ENCODE measurements at places on chromosomes 5 and 9.

DNA sequence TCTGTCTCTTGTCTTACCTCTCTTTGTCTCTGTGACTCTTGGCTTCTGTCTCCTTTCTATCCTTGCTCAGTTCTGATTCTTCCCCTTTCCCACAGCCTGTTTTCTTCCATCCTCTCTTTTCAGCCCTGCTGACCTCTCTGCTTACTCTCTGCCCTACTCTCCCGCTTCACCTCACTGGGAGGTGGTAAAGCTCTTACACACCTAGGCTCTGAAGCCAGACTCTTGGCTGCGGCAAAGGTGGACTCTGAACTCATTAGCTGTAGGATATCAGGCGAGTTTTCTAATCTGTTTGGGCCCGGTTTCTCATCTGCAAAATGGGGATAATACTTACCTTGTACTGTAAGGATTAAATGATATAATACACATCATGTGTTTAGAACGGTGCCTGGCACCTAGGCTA lies 11.1 kb downstream of the PCDH1 start:
- DNase-seq, result no peak

- DNase-seq, result no peak
Measured at GRCh38 chr5:31598640-31599611, 40.0 kb upstream of the PDZD2 start.

DNA sequence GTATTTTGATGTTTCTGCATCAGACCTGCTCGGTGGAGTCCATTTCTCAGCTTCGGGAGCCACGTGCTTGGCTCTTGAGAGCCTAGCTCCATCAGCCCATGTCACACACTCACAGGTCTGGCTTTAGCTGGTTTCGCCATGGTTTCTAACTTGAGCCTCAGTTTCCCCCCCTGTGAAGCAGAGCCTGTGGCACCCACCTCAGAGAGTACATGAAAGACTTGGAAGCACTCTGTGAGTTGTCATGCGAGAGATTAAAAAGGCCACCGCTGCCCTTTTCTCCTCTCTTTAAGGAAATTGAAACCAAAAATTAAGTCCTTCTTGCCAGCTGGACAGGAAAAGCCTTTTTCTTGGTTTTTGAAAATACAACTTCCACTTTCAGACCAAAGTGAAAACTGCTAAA lies 8.8 kb downstream of the TENT4A start:
- no peak for DNase-seq

DNA sequence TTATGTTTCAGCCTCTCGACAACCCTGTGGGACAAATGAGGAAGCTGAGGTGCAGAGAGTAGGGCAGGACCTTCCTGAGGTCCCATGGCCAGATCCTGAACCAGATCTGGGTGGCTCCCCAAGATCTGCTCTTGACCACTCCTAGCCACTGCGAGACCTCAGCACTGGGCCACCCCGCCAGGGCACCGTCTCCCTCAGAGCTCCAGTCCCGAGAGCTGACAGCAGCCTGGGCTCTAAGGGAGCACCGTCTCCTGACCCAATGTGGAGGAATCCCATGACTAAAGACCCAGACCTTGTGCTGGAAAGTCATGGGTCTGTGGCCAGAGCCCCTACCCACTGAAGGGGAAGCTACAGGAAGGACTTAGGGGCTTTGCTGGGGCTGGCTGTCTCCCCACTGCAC lies 4.5 kb upstream of the LMX1B start:
- no peak for DNase-seq

GRCh38 chr9:98290411-98290810 lies 35.0 kb upstream of the TBC1D2 start:
- no peak for DNase-seq

DNA sequence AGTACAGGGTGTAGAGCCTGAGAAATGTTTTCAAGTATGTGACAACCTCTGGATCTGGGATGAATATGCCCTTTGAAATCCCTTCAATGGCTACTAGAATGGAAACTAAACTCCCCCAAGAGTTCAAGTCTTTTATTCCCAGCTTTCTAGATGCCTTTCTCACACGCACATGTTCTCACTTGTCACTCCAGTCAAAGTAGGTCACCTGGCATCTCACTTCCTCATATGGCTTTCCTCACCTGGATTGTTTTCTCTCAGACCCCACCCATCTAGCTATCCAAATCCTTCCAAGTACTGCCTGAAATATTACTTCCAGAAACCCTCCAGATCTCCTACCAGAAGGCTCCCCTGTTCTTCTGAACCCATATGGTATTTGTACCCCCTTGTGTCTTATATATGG lies 615.4 kb upstream of the KLF4 start:
- DNase-seq, result no peak

DNA sequence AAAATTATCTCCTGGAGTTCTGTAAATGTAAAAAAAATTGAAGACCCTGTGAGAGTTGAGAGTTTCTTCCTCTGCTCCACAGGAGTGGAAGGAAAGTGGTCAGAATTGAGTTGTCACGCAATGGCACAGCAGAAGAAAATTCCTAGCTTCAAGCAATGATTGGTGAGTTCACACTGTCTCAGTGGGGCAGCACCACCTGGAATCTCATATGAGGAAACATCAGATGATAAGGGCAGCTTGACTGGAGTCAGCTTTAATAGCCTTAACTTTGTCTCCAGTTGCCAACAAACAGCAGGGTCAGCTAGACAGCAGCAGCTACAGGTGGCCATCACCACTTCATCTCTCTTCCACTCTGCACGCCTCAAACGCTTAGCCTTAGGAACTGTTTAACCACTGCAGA lies 211.1 kb downstream of the EFNA5 start:
- no peak for DNase-seq

DNA sequence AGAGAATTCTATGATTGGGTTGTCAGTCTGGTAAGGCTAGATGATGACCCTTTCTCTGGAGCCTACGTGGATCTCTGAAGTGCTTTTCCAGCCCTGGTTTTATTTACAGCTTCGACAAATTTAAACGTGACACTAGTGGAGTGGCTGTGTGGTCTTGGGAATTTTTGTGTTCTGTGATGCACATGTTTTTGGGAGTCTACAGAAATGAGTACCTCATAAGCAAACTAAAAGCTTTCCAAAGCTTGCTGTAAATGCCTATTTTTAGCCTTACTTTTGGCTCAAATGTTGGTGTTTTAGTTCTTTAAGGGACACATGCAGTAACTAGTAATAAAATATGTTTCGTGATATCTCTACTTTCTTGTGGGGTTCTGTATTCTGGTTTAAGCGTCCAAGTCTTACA lies 3.3 kb downstream of the LARP1 start:
- DNase-seq, result no peak

GRCh38 chr9:127059030-127059429 lies 63.4 kb downstream of the ANGPTL2 start:
- DNase-seq, result no peak

DNA sequence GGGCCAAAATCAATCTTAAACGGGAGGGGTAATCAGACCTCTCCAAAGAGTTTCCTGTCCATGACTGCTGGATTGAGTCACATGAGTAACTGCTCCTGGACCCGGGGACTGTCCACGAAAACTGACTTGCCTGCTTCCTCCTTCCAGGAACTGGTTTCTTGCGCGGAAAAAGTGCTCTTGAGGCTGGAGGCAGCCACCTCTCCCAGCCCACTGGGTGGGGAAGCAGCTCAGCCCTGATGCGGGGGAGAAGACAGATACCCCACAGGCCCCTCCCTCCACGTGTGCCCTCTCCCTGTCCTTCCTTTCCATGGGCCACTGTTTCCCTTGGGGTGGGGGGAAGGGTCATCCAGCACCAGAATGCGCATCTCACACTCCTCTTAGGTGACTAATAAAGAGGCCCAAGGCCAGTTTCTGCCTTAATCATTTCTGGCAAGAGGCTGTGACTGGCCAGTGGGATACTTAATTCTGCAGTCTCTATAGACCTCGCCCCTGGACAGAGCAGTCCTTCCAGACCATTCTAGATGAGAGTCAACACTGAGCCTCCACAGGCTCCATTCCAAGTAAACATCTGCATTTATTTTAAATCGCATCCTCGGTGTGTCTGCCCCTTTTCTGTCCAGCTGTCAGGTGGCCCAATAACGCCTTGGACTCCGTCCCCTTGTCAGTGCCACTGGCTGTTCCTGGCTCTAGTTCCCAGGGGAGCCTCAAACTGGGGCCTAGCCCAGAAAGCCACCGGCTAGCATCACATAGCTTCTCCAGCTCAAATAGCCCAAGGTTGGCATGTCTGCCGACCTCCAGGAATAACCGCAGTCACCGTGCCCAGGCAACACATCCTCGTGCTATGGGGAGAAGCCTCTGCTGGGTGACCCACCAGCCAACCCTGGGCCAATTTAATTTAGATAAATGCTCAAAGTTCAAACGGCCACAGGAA lies 12.0 kb downstream of the REXO4 start:
- no peak for DNase-seq

- no peak for DNase-seq
Measured at GRCh38 chr9:127767909-127768331, 10.5 kb downstream of the SH2D3C start.

DNA sequence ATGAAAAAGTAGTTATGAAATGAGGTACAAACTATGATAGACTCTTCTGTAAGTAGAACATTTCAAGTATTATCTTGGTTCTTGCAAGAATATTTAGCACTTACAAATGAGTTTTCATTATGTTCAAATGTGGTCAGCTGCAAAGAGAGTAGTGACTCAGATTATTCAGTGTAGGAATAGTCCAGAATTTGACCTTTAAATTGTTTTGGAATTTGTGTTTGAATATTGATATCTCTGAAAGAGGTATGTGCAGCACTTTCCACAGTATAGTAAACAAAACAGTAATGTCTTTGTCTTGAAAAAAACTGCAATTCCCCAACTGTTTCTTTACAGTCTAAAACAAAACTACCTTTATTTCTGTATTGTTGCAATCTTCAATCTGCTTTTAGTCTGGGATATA lies 56.1 kb downstream of the WDR70 start:
- DNase-seq, result no peak

DNA sequence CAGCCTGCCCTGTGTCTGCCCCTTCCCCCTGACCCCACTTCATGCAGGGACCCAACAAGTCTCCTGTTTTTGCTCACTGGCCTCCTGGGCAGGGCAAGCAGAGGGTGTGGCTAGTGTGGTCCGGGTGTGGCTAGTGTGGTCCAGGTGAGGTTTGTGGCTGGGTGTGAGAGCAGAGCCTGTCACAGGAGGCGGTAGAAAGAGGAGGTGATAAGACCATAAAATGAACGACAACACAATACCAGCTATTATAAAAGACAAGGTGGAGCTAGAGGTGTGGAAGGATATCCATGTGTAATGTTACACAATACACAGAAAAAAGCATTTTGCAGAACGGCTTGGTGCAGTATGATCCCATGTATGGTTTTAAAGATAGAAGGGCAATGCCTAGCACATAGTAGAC lies 23.3 kb downstream of the SPRY4 start:
- no peak for DNase-seq

DNA sequence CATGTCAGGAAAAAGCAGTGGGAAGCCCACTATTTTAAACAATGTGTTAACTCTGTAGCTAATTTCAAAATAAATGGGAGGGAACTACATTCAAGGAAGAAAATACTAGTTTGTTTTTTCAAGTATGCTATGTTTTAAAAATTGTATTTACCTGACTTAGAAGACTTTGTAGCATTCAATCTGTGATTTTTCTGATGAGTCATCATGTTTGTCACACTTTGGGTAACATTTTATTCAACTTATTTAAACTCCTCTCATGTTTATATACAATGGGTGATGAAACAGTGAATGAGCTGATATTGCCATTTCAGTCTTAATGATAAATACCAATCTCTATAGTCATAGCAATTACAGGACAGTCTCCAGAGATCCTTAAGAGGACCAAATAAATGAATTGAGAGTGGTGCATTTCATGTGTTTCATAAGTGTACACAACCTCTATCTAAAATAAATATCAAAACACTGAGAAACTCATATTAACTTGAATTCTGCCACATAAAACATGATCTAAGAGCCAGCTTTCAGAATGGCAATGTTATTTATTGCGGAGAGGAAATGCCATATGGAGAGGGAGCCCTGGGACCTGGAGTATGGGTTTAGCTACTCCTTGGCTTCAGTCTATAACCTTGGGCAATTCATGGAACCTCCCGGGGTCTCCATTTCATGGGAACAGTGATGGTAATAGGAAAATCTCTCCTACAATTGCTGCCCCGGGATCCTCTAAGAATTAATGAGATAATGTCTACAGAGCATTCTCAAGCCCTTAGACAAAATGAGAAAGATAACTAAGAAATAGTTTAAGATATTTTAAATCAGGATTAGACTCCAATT lies 913.9 kb downstream of the TLE4 start:
- no peak for DNase-seq

DNA sequence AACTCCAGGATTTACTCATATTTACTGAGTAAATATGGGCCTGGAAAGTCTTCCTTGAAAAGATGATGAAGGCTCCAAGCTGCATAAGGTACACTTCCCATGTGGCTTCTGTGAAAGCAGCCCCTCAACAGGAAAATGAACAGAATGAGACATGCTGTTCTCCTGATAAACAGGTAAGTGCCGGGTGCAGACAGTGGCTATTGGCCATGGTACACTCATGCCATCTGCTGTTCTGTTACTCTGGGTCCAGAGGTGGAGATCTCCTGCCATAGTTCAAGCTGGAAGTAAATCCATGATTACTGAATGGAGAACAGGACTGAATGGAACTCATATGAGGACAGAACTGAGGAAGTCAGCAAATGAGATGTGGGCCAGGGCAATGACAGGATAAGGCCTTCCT lies 103.6 kb downstream of the SLIT3 start:
- no peak for DNase-seq

GRCh38 chr5:7881091-7881490 lies 12.1 kb downstream of the MTRR start:
- DNase-seq, result no peak

GRCh38 chr5:151498395-151499155 lies 51.2 kb downstream of the SLC36A1 start:
- DNase-seq, result no peak

GRCh38 chr9:78778861-78779374 lies 482.0 kb downstream of the PSAT1 start:
- no peak for DNase-seq

DNA sequence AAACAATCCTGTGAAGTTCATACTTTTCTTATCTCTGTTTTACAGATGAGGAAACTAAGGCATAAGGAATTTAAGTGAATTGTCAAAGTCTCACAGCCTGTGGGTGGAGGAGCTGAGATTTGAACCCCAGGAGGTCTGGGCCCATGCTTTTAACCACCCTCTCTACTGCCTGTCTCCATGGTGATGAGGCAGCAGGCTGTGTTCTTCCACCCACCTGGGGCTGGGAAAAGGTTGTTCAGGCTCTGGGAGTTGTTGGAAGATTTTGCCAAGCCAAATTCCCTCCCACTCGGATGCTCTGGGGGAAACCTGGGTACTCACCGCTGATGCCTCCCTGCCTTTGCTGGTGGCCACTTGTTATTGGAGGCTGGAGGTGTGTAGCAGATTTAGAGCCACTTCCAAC lies 18.3 kb upstream of the SYNPO start:
- DNase-seq, result no peak

DNA sequence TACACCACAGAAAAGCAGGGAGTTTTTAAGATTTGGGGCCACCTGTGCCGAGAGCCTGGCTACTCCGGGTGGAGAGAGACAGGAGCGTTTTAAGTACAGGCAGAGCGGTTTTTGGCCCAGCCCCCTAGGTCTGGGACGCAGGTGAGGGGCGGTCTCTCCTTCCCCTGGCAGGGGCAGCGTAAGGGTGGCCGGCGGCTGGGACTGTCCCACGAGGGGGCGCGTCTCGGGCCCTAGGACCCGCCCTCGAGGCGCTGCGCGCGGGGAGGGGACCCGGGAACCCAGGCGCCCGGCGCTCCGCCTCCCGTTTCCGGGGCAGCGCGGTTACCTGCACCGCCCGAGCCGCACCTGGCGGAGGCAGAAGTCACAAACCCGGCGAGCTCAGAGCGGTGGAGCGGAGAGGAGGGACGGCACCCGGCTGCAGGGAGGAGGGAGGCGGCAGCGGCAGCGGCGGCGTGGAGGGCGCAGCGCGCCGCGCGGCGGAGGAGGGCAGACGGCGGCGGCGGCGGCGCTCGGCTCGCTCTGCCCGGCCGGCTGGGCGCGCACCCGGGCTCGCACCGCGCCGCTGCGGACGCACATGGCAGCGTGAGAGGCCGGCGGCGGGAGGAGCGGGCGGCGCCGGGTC lies at the start of gene WWC1:
WWC1 (plus strand) TSS at position 304 of the 622 bp plus-strand sequence. CDS start 508 bp downstream, outside the sequence.
- DNase-seq, result no peak

Data from hematopoietic multipotent progenitor cell treated with erythropoietin and hydrocortisone succinate and interleukin-3 and kit ligand, for 15 days (in vitro differentiated cells).